ENCODE measurements at places on chromosomes 3 and 15.
A peak's percentile ranks its signal among the peaks of the same experiment; 100 is the strongest.

GRCh38 chr3:169028716-169029115 is 634.8 kb downstream of the MECOM start:
- DNase-seq, result no peak

DNA sequence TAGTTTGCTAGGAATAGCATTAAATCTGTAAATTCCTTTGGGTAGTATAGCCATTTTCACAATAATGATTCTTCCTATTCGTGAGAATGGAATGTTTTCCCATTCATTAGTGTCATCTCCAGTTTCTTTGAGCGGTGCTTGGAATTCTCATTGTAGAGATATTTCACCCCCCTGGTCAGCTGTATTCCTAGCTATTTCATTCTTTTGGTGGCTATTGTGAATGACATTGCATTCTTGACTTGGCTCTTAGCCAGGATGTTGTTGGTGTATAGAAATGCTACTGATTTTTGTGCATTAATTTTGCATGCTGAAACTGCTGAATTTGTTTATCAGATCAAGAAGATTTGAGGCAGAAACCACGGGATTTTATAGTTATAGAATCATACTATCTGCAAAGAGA is 690.5 kb upstream of the ALCAM start:
- DNase-seq, result no peak

- DNase-seq, result no peak
These were observed 554.8 kb downstream of the MFSD1 start for GRCh38 chr3:159356606-159357005.

DNA sequence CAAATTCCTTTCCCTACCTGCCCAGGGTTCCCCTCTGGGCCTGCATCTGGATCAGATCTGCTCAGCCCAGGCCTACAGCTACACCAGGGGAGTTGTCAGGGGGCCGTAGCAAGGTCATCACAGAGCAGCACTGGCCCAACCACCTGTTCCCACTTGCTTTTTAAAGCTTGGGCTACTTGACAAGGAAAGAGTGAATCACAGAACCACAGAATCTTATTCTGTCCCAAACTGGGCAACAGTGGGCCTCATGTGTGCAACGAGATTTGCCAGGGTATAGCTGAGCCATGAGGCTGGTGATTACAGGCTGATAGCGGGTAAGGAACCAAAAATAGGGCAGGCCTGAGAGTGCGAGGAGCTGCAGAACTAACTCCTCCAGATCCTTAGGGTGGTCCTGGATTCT is 66.7 kb downstream of the MYLK start:
- no peak for DNase-seq

DNA sequence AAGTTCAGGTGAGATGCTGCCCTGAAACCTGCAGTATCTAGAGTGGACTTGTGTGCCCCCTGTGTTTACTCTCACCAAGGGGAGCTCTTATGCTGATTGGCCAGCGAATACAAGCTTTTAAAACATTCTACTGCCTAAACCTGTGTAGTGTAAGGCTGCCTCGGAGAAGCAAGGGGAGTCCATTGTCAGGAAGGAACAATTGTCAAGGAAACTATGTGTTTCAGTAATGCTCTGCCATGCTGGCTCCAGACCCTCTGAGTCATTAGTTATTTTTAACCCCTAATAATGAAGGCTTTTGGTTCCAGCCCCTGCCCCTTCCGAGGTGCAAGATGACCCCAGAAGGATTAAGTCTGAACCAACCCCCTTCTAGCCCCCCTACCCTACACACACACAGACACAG is 66.1 kb upstream of the CHMP2B start:
- DNase-seq, result no peak

GRCh38 chr3:155230382-155230781 is 63.1 kb downstream of the STRIT1 start:
- DNase-seq, result no peak

- DNase-seq, result no peak
These were observed 83.8 kb downstream of the MYLK start for GRCh38 chr3:123800362-123800682.

- peak; percentile 58 for DNase-seq
These were observed 199.8 kb downstream of the STT3B start for GRCh38 chr3:31732548-31732947.

- DNase-seq, result no peak
These were observed 10.8 kb downstream of the BHLHE40 start for GRCh38 chr3:4990069-4990468.

- DNase-seq, result peak; percentile 44
These were observed 600.5 kb downstream of the EDEM1 start for GRCh38 chr3:5787861-5788488.

DNA sequence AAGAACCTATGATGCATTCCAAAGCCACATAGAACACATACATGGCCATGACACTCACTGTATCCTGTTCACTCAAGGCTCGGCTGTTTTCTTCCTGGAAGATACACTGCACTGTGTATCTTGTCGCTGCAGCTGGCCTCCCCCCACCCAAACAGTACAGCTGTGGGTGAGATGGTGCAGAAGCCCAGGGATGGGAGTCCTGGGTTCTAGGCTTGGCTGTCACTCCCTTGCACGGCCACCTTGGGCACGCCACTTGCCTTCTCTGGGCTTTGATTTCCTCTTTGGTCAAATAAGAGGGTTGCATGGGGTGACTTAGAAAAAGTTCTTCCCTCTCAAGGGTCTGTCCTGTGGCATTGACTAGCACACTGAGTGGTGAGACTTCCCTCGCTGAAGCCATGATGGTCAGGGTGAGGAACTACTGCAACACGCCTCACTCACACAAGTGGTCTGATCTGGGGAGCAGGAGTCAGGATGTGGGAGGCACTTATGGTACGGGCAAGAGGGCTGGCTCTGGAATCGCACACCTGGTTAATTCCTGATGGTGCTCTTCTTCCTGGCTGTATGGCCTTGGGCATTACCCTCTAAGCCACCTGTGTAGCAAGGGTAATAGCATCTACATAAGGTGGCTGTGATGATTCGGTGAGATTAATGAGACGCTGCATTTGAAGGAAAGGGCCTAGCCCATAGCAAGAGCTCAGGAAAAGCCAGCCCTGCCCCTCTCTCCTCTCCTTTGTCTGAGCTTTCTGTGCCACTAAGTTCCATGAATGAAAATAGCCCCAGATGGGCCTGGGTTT is 44.0 kb downstream of the ANP32A start:
- no peak for DNase-seq

GRCh38 chr3:195407531-195408409 is 35.0 kb downstream of the ACAP2 start:
- DNase-seq, result no peak

DNA sequence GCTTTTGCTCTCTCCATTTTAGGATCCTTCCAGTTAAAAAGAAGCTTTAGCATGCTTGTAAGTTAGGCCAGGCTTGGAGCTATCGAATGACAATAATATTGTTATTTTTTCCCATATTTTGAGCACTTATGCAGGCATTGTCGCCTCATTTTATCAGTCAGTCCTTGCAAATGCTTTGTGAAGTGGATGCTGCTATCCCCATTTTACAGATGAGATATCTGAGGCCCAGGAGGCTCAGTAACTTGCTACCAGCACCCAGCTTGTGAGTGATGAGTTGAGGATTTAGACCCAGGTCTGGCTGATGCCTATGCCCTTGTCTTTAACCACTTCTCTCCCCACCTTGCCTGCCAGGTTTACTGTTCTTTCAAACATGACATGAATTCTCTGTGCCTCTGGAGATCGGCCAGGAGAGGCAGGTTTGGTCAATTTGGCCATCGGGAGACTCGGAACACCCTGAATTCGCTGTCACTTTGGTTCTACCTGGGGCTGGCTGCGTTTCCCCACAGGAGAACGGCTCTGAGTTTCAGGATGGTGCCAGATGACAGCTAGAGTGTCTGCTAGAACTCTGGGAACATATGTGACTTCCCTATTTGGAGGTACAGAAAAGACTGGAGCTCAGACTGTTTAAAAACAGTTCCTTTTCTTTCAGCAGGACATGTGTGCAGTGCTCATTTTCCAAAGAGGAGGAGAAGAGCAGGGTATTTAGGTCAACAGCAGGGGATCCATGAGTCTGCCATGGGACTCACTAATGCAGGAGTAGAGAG is 25.5 kb upstream of the ZNF710 start:
- DNase-seq, result no peak

GRCh38 chr3:30618526-30618925 is 12.1 kb downstream of the TGFBR2 start:
- DNase-seq, result no peak

GRCh38 chr15:92158426-92158825 is 235.3 kb upstream of the ST8SIA2 start:
- DNase-seq, result no peak

- DNase-seq, result no peak
These were observed 73.4 kb downstream of the GTPBP8 start for GRCh38 chr3:113064183-113064582.

- peak; percentile 67 for DNase-seq
These were observed 20.2 kb downstream of the MYZAP start for GRCh38 chr15:57611938-57612337.

DNA sequence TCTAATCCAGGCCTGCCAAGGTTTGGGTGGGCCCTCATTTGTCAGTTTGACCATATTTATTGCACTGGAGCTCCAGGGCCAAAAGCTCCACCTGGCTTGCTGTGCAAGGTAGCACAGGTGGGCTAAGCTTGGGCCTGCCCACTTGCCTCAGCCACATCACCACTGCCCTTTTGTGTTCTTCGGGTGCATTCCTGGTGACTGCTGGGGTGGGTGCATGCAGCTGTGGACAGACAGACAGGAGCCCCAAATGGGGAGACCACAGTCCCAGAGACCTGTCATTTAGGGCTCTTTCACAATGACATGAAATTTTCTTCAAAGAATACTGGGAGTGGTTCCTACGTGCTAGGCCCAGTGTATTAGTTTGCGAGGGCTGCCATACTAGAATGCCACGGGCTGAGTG is 2.7 kb downstream of the MESP2 start:
- DNase-seq, result no peak

DNA sequence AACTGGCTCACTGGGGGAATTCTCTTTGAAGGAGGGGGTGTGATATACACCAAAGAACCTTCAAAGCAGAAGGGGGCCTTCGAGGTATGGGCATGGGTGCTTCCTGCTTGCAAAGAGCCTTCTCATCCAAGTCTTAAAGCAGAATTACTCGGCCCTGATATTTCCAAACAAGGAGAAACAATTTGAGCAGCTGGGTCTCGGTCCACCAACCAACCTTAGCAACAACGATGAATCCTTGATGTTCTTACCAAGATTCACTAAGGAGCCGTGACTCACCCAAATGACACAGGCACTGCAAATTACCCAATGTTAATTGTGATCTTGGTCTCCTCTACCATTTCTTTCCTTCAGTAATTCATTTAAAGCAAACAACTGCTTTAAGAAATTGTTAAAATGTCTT is 7.7 kb downstream of the HOMER2 start:
- DNase-seq, result no peak

DNA sequence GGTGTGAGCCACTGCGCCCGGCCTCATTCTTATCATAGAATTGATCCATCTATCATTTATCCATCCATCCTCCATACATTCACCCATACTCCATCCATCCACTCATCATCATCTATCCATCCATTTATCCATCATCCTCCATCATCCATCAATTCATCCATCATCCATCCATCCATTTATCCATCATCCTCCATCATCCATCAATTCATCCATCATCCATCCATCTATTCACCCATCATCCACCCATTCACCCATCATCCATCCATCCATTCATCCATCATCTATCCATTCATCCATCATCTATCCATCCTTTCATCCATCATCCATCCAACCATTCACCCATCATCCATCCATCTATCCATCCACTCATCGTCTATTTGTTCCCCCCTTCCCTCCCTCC is 3.7 kb downstream of the TM6SF1 start:
- no peak for DNase-seq

- no peak for DNase-seq
These were observed 80.4 kb downstream of the CEP152 start for GRCh38 chr15:48730506-48730905.

DNA sequence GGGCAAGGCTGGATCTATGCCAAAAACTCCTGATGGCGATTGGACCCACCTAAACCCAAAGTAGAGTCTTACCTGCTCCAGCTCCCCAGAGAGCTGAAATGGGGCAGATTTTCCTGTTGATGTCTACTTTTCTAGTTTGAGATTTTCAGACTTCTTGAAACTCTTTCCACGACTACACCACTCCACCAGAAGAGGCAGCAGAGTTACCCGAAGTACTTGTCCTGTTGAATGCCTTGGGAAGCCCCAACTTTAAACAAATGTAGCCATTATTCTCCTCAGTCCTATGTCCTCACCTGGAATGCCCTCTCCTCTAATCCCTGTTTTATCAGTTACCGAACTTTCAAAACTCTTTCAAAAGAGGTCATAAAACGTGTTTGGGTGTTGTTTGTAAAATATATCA is 843.8 kb downstream of the VGLL3 start:
- DNase-seq, result no peak

DNA sequence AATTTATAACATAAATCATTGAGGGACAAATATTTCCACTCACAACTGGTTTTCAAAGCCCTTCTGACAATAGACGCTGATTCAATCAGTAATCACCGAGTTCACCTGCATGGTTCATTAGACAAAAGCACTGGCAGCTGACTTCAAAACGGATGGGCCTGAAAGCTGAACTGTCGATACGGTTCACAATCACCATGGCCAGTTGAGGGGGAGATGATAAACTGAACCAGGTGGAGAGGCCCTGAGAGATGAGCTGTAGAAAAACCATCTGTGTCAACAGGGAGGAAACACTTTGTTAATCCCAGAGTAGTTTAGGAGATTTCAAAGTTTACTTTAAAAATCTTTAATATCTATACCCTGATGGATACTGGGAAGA is 75.0 kb downstream of the PEX5L start:
- DNase-seq, result no peak
